GM10248 (cell line): ENCODE measurements at places on chromosomes 3 and 15.

- DNase-seq, result no peak
Observed at GRCh38 chr3:63251499-63251898, 26.6 kb upstream of the SYNPR start.

DNA sequence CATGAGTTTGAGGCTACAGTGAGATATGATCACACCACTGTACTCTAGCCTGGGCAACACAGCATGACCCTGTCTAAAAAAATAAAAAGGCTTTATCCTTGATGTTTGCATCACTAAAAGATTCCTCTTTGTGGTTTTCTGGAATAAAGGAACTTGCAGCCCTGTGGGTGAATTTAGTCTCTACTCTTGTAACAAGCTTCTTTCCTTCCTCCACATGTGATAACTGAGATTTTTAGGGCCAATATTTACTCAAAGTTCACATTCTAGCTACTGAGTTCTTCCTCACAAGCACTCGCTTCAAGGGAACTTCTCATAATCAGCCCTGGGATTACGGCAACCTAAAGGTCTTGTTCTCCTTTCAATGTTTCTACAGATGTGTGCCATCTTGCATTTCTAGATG lies 24.6 kb downstream of the COMMD2 start:
- DNase-seq, result no peak

DNA sequence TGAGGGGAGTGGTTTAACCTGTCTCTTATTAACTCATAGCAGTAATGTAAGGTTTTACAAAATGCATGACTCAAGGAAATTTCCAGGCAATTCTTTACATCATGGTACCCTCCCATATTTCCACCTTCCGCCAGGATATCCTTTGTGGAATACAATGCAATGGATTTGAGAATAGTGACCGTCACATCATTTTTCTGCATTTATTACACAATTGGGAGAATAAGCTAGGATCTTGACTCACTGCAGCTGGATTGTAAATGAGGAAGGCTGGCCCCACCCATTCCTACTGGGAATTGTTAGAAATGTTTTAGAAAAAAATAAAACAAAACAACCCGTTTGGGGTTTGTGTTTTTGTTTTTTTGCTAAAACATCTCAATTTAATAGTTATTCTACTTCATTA lies 97.4 kb downstream of the IMPG2 start:
- no peak for DNase-seq

- DNase-seq, result no peak
Observed at GRCh38 chr3:126891791-126892190, 91.1 kb upstream of the PLXNA1 start.

- DNase-seq, result no peak
Observed at GRCh38 chr3:101972430-101973162, 123.3 kb downstream of the NFKBIZ start.

GRCh38 chr3:69776920-69777581 lies 37.8 kb downstream of the MITF start:
- no peak for DNase-seq

- no peak for DNase-seq
Observed at GRCh38 chr3:187274977-187275338, 16.6 kb downstream of the MASP1 start.

GRCh38 chr15:81253846-81254245 lies 57.2 kb downstream of the IL16 start:
- no peak for DNase-seq

DNA sequence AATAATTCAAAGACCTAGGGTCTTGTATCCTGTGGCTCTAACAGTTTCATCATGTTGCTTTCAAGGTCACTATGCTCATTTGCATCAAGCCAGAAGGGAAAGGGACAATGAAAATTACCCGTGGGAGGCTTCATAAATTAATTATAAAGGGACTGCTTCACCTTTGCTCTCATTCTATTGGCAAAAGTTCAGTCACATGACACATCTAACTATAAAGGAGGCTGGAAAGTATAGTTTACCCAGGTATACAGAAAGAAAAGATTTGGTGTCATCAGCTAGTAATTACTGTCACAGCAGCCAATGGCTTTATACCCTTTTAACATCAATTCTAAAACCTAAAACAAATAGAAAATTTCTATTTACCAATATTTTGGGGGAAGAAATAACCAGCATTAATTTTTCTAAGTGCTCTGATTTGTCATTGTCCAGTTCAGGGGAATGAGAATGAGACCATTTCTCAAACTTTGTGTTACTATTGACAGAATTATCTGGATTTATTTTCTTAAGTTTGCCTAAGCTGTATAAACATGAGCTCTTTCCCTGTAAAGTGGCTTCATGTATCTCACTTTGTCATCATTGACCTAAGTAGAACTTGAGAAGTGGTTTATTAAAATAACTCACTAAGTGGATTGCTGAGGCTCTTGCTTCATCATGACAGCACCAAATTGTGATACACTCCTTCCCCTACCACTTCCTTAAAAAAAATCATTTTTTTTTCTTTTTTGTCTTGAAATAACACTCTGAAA lies 257.7 kb upstream of the PEX5L start:
- no peak for DNase-seq

DNA sequence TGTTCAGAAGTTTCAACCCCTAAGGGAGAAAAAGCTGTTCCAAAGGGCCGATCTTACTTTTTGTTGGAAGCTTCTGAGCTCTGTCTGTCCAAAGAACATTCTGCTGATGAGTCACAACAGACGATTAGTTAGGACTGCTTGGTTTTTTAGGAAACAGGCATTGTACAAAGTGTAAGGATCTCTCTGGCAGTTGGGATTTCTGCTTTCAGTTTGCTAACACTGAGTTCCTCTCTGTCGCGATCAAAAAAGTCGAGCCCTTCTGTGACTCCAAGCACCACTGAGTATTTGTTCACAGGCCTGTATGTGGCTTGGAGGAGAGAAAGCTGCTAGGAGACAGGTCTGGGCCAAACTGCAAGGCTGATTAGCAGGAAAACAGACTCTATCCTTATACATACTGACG lies 91.8 kb upstream of the PFN2 start:
- DNase-seq, result no peak

DNA sequence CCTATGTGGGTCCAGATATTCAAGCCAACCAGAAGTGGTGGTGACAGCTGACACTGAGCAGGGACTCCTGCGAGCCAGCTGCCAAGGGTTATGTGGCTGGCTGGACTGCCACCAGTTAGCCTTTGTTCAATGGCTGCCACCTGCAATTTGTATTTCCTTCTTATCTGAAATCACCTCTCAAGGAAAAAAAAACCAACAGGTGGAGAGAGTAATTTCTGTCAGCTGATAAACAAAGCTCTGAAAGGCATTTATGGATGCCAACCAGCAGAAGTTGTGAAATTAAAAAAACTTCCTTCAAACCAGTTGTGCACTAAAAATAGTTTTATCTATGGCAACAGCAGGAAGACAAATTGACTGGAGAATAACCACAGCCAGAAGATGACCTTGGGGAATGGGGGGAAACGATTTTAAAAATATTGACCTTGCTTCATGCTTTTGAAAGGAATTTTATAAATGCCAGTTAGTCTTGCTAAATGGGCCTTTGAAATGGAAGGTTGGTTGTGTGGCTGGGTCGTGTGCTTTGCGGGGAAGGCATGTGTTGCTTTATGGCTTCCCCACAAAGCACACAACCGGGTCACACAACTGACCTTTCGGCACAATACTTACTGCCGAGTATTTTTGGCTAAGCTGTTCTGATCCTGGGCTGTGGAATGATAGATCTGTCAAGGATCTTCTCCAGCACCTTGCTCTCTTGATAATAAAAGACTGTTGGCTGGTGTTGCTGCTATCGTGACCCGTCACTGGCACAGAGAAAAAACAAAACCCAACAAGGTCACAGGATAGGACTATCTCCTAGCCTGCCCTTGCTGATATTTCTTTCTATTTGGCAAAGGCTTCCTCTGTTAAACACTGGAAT lies 3.5 kb downstream of the MYZAP start:
- no peak for DNase-seq

DNA sequence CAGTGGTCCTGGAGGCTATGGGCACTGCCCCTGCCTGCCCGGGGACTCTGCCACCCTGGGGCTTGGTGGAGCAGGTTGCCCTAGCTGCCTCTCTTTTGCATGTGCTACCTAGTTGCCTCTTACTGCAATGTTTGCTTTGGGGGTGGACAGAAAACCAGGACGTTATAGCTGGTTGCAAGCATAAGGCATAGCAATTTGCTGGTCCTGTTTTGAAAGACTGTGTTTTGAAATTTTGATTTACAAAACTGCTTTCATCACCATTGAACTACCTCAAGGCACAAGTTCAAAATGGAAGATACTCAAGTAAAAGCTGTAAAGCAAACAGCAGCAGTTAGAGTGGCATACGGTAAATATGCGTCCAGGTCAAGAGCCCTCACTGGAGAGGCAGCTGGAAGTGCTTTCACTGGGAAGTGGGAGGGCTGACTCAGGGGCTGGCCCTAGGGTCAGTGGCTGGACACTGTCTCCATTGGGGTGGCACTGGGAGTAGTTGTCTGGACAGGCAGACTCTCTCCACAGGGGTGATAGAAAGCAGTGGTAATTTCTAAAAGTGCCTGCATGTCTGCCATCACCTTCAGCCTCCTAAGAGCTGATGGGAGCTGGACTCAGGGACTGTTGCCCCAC lies 138.1 kb downstream of the CHDH start:
- no peak for DNase-seq

GRCh38 chr15:65791335-65792137 lies 557 bp downstream of the DENND4A start:
- DNase-seq, result no peak

DNA sequence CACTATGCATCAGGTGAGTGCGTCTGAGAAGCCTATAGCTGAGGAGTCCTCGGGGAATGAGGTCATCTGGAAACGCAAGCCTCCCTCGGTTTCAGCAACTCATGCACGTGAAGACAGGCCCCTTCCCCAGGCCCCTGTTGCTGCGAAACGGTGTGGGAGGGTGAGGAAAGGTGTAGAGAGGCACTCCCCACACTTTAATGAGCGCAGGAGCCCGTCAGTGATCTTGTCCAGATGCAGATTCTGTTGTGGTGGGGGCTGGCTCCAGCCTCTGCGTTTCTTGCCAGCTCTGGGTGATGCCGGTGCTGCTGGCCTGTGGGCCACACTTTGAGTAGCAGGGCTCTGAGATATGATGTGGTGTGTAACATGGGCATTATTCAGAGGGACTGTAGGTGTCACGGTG lies 38.6 kb upstream of the LACTB start:
- no peak for DNase-seq

GRCh38 chr3:116946376-116946775 lies 236.8 kb downstream of the TUSC7 start:
- no peak for DNase-seq

DNA sequence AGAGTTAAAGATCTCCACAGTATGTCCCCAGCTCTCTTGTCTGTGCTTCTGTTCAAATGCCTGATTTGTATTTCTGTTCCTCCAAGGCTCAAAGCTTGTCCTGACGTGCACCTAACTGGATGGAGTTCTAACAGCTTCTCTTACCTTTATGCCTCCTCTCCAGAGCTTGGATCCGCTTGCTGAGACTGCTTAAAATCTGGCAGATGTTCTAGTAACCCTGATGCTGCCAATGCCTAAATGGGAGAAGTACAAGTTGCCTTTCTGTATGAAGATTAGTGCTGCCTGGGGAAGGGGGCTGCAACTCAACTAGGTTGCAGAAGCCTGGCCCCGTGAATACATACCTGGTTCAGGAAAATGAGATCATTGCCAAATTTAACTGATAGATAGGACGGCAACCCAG lies 354.5 kb upstream of the KCNMB2 start:
- DNase-seq, result no peak

- no peak for DNase-seq
Observed at GRCh38 chr15:36766449-36766848, 187.0 kb downstream of the CDIN1 start.

DNA sequence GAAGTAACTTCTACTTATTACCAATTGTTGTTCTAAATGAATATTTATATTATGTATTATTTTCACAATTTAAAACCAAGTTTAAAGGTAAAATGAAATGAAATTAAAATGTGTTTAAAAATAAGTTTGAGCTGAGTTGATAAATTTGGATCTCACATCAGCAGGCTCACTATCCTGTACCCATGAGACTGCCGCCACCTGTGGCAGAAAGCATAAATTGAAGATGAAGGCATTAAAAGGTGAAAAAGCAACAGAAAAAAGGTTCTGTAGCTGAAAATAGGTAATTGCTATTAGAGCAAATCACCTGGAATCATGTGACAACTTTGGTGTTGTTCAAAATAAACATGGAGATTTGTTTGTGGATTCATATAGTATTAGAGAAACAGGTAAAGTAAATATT lies 133.0 kb upstream of the CADM2 start:
- no peak for DNase-seq

DNA sequence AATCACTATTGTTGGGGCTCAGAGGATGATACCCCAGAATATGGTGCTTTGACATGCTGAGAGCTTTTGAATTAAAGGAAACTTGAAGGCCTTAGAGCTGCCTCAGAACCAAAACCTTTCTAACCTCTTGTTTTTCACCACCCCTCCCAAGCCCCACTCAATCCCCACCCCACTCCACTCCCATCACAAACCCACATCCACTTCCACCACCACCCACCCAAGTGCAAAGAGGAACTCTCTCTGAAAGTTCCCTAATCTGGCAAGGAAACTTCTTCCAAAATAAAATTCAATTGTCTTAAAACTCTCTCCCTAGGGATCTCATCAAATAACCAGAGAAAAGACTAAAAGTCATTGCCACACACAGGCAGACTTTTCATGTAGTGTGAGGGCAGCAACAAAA lies 301.2 kb upstream of the ARHGEF26 start:
- no peak for DNase-seq

DNA sequence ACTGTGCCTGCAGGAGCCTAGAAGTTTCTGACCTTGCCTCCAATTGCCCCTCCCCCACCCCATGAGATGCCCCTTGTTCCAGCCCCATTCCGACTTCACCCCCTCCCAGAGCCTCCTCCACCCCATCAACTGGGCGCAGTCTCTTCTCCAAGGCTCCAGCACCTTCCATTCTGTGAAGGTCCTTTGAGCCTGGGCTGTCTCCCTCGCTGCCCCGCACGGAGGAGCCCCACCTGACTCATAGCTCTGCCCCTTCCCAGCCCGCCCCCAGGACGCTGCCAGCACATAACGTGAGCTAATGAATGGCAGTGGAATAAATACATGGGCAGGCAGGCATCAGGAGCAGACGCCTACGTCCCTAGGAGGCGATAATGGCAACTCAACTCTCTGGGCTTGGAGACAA lies 113.1 kb downstream of the NUP210 start:
- no peak for DNase-seq

- DNase-seq, result peak; percentile 29
Observed at GRCh38 chr3:105322570-105323273, 44.0 kb upstream of the ALCAM start.

GRCh38 chr3:99633887-99634558 lies 4.4 kb upstream of the COL8A1 start:
- DNase-seq, result no peak
